Adipocyte (in vitro differentiated cells): ENCODE measurements at places on chromosomes 4 and X.
A peak's percentile ranks its signal among the peaks of the same experiment; 100 is the strongest.

- peak; percentile 72 for DNase-seq
Observed at GRCh38 chr4:38099908-38100407, 139.8 kb downstream of the PTTG2 start.

GRCh38 chr4:1510931-1511330 lies 104.7 kb upstream of the NKX1-1 start:
- no peak for DNase-seq

- DNase-seq, result no peak
Observed at GRCh38 chrX:137574102-137574783, 8.3 kb downstream of the ZIC3 start.

DNA sequence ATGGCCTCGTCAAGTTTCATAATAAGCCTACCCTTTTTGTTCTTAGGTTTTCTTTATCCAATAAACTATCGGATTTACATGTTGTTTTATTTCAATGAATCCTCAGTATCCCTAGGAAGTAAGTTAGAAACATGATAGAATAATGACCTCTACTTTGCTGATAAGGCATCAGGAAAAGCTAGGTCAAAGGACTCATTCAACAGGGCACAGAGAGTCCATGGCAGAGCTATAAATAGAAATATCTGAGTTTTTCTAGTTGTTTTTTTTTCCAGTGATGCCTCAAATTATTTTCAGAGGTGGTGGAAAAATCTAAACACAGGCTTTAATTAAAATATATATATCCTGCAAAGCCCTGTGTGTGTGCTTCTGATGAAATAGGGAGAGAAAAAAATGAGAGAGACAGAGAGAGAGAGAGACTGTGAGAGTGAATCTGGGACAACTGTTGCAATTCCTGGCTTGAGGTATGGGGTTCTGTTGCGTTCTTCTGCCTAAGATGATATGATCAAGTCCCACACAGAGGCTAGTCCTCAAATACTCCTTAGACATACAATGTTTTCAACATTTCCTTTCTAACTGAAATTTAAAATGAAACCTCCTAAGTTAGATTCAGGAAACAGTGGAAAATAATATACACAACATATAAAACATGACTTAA lies 139.9 kb downstream of the HDX start:
- peak; percentile 28 for DNase-seq

- DNase-seq, result no peak
Observed at GRCh38 chr4:17690898-17691297, 76.5 kb downstream of the MED28 start.

GRCh38 chr4:123977641-123978081 lies 581.1 kb downstream of the SPRY1 start:
- no peak for DNase-seq

DNA sequence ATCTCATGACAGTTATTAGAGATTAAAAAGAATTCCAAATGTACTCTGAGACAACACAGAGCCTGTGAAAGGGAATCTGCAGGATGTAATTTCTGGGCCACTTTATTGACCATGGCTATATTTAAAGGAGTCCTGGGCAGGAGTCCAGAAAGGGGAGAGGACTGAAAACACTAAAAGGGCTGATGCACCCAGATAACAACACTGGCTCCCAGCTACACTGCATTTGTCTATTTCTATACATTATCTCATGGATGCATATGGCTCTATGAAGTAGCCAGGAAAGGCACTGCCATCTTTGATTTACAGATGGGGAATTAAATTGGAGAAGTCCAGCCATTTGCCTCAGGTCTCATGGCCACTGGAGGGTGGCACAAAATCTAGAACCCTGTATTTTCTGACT lies 56.0 kb downstream of the MED28 start:
- no peak for DNase-seq

DNA sequence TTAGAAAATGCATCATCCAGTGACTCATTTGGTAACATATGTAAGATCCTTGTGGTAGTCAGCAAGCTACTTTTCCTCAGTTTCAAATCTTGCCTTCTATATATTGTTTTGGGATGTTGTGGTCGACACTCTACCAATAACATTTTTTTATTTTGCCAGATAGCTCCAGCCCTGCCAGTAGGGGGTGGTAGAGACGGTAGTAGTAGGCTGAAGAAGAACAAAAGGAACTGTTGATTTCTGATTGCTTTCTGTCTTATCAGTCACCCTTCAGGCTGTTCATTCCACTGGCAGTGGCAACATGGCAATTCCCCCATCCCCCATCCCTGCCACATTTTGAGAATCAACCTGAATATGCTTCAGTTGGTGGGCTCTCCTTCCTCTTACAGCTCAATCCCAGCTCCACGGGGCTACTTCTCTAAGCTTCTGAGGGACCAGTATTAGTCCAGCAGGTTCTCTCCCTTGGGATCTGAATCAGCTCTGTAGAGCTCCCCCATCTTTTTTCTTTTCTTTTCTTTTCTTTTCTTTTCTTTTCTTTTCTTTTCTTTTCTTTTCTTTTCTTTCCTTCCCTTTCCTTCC lies 171.5 kb upstream of the VEGFC start:
- no peak for DNase-seq
